Nephron progenitor cell (in vitro differentiated cells): ENCODE measurements at places on chromosomes 5 and 9.

GRCh38 chr9:90219548-90220118 is 423.0 kb downstream of the DIRAS2 start:
- peak; percentile 61 for DNase-seq

- no peak for DNase-seq
These were observed 4.0 kb downstream of the PHF19 start for GRCh38 chr9:120872791-120873502.

- no peak for DNase-seq
These were observed 7.3 kb downstream of the CDC26 start for GRCh38 chr9:113267911-113268566.

GRCh38 chr9:68704498-68704813 is 584 bp upstream of the PIP5K1B start:
- no peak for DNase-seq

- no peak for DNase-seq
These were observed 40.8 kb downstream of the ADAMTS2 start for GRCh38 chr5:179304466-179304865.

GRCh38 chr5:171520300-171521174 is 101.1 kb downstream of the FGF18 start:
- DNase-seq, result peak; percentile 66
